ENCODE measurements at places on chromosomes 6 and 20. TPM values are rescaled to one million over a fixed set of nuclear protein-coding genes. Genes with fewer than 3 reads are reported as not detected.

The SPO11 gene
- not detected for total RNA-seq

The ZC3H12D gene
- total RNA-seq, result 0.15 TPM

The SLC32A1 gene
- total RNA-seq, result not detected

The ZNF391 gene
- 6.0 TPM for total RNA-seq

The ID4 gene
- 27.8 TPM for total RNA-seq

The NRN1 gene
- total RNA-seq, result 6.8 TPM

The AKIRIN2 gene
- 43.7 TPM for total RNA-seq

The SOBP gene
- 28.5 TPM for total RNA-seq

The TLDC2 gene
- 0.92 TPM for total RNA-seq

The RTF2 gene
- 86.8 TPM for total RNA-seq

The NMBR gene
- total RNA-seq, result not detected

The IL20RA gene
- 5.9 TPM for total RNA-seq
